Vein endothelial cell (primary cell): ENCODE measurements at places on chromosomes 5 and 9. TPM values are rescaled to one million over a fixed set of nuclear protein-coding genes. Genes with fewer than 3 reads are reported as not detected.

Gene MARCHF6
- 62.3 and 66.6 TPM in 2 replicates for total RNA-seq

Gene GDNF
- under 0.01 TPM in 1 of 2 replicates, not detected in the other for total RNA-seq

Gene SPATA31C1
- not detected in 2 replicates for total RNA-seq

Gene CHSY3
- total RNA-seq: 1.3 and 2.5 TPM in 2 replicates

Gene ROPN1L
- total RNA-seq: 0.96 and 1.3 TPM in 2 replicates

Gene TNC
- 1.3 and 2.7 TPM in 2 replicates for total RNA-seq

Gene DND1
- 0.38 TPM in 1 of 2 replicates, not detected in the other for total RNA-seq

Gene CAMK2A
- total RNA-seq: not detected in 2 replicates

Gene LCN6
- total RNA-seq: 0.33 TPM in 1 of 2 replicates, not detected in the other

Gene SLC25A51
- 73.5 and 75.1 TPM in 2 replicates for total RNA-seq

Gene TCF7
- total RNA-seq: 0.29 and 0.33 TPM in 2 replicates

Gene DNAJA1
- 101 and 122 TPM in 2 replicates for total RNA-seq

Gene ITK
- total RNA-seq: not detected in 2 replicates

Gene IL13
- not detected in 2 replicates for total RNA-seq

Gene SHC3
- 0.29 and 1.3 TPM in 2 replicates for total RNA-seq

Gene GPR21
- total RNA-seq: 1.3 TPM in 2 replicates

Gene SPATA31E1
- not detected in 2 replicates for total RNA-seq

Gene PAM
- 157 and 218 TPM in 2 replicates for total RNA-seq

Gene KCNT1
- under 0.01 TPM in 1 of 2 replicates, not detected in the other for total RNA-seq

Gene PHF24
- not detected in 2 replicates for total RNA-seq

Gene POU5F2
- total RNA-seq: 2.0 and 2.2 TPM in 2 replicates

Gene DMGDH
- 0.33 and 0.38 TPM in 2 replicates for total RNA-seq

Gene OBP2B
- total RNA-seq: not detected in 2 replicates

Gene DNAH5
- 0.33 and 0.96 TPM in 2 replicates for total RNA-seq

Gene PPP2CA
- total RNA-seq: 92.1 and 106 TPM in 2 replicates

Gene LCP2
- 2.2 TPM in 1 of 2 replicates, not detected in the other for total RNA-seq

Gene TAF11L5
- not detected in 2 replicates for total RNA-seq

Gene DDX4
- total RNA-seq: not detected in 2 replicates

Gene ZNF483
- total RNA-seq: 2.8 and 2.9 TPM in 2 replicates

Gene RNF183
- total RNA-seq: not detected in 2 replicates

Gene HSPB3
- not detected in 2 replicates for total RNA-seq

Gene FBP1
- total RNA-seq: 3.2 and 3.3 TPM in 2 replicates

Gene CDH12
- not detected in 2 replicates for total RNA-seq

Gene CARTPT
- total RNA-seq: not detected in 2 replicates

Gene GGTA1
- 0.65 and 0.86 TPM in 2 replicates for total RNA-seq

Gene MCCC2
- 23.5 and 34.3 TPM in 2 replicates for total RNA-seq

Gene RNF20
- 17.0 and 17.3 TPM in 2 replicates for total RNA-seq

Gene LNPEP
- total RNA-seq: 38.9 and 60.4 TPM in 2 replicates

Gene APBA1
- total RNA-seq: 10.5 and 22.5 TPM in 2 replicates

Gene OCLN
- 7.7 and 11.8 TPM in 2 replicates for total RNA-seq

Gene SEPTIN8
- 47.9 and 48.3 TPM in 2 replicates for total RNA-seq

Gene FYB1
- not detected in 2 replicates for total RNA-seq
